ENCODE measurements at places on chromosomes 11 and 22.

GRCh38 chr11:122202951-122203456 is 87.0 kb upstream of the BLID start:
- DNase-seq = no peak

- no peak for DNase-seq
Observed at GRCh38 chr11:21414953-21415352, 745.6 kb downstream of the NELL1 start.

DNA sequence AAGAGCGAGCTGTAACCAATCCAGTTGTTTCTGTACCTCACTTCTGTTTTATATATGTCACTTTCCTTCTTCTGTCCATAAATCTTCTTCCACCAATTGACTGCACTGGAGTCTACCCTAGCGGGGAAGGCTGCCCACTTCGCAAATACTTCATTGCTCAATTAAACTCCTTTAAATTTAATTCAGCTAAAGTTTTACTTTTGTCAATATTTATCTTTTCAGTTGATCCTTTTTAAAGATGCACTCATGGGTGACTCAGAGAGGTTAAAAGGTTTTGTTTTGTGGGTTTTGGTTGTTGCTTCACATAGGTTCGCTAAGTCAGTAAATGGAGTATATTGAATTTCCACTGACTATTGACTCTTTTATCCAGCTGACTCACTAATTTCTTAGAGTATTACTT is 597.2 kb downstream of the DLG2 start:
- DNase-seq = no peak

DNA sequence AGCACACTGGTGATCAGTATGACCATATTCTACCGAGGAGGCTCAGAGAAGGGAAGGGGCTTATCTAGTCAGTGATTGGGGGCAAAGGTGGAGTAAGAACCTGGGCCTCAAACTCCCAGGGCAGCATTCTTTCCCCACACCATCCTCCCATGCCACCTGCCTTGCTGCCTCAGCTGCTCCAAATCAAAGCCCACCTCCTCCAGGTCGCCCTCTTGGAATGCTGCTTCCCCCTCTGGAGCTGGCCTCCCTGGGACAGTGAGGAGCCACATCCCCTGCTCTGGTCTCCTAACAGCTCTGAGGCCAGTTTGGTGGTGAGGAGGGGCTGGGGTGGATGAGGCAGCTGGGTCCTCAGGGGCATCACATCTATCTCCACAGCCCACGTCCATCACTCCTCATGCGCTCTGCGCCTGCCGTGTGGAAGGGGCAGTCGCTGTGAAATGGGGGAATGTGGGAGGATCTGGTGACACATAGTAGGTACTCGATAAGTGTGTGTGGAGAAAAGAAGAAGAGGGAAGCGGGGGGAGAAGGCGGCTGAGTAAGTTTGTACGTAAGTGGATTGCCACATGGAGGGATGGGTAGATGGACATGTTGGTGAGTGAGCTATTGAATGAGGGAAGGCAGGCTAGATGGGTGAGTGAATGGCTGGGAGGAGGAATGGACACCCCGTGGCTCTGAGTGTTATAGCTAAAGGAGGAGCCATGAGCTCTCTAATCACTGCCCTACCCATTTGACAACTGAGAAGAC is 16.1 kb upstream of the ARHGEF17 start:
- no peak for DNase-seq

GRCh38 chr11:95924414-95924760 is 480 bp upstream of the MTMR2 start:
- DNase-seq = no peak

GRCh38 chr11:23288003-23288783 is 427.9 kb upstream of the CCDC179 start:
- DNase-seq = peak; percentile 83

DNA sequence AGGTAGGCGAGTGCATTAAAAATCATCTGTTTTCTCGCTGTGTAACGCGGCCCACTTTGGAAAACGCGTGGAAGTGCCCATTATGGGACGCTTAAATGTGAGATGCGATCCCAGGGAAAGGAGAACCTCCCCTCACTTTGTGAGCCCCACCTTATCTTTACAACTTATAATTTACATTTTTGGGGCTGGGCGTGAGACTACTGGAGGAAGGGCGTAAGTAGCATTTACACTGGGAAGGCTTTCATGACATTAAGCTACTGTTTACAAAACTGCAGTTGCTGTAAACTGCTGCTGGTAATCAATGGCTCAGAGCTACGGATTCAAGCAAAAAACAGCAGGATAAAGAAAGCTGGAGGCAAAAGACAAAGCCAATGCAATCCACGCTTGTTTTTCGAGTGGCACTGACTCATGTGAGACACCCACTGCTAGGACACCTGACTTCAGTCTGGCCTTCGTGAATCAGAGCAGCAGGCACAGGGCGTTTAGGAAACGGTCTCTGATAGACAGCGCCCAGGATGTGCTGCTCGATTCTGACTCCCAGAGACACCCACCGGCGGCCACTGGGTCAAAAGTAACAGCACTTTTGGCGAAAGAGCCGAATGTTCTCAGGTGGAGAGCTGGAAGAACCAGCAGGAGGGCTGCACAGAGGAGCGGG is 78.3 kb downstream of the TRMU start:
- no peak for DNase-seq

DNA sequence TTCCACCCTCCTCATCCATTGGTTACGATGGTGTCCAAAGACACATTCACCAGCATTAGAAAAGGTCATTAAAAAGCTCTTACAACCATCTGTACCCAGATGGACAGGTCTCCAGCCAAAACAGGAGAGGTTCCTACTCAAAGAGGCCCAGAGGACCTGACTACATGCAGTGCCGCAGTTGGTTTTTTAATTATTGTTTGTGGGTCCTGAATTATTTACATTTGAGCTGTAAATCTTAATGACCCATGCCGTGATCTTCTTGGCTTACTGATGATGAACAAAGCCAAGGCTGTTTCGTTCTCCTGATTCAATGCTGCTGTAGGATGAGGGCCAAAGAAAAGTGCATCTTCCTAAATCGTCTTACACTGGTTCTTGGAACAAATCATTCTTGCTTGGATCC is 83.7 kb downstream of the CADM1 start:
- no peak for DNase-seq

- no peak for DNase-seq
Observed at GRCh38 chr11:36122671-36123070, 166.6 kb downstream of the COMMD9 start.

GRCh38 chr11:132123854-132124835 is 753.7 kb downstream of the NTM start:
- no peak for DNase-seq

GRCh38 chr11:133600786-133601185 is 68.5 kb upstream of the OPCML start:
- DNase-seq = no peak

- no peak for DNase-seq
Observed at GRCh38 chr11:86676533-86677154, 4.2 kb upstream of the ME3 start.

Data from HFF-Myc (cell line).